Hematopoietic multipotent progenitor cell treated with erythropoietin and hydrocortisone succinate and interleukin-3 and kit ligand, for 4 days (in vitro differentiated cells): ENCODE measurements at places on chromosomes 4 and X.
A peak's percentile ranks its signal among the peaks of the same experiment; 100 is the strongest.

DNA sequence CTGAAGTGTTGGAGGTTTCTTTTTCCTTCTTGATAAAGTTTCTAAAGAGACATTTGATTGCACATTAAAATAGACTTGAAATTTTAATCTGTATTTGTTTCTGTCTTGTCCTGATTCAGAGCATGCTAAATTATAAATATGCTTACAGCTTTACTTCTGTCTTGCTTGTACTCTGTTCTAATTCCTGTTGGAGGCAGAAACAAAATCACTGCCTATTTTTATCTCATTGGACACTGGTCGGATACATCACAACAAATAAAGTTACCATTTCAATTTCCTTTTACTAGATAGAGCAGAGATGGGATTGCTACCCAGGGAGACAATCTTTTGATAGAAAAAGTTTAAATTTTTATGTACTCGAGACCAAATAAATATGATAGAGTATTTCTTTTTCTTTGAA, 6.9 kb downstream of the ANK2 start:
- DNase-seq = no peak

DNA sequence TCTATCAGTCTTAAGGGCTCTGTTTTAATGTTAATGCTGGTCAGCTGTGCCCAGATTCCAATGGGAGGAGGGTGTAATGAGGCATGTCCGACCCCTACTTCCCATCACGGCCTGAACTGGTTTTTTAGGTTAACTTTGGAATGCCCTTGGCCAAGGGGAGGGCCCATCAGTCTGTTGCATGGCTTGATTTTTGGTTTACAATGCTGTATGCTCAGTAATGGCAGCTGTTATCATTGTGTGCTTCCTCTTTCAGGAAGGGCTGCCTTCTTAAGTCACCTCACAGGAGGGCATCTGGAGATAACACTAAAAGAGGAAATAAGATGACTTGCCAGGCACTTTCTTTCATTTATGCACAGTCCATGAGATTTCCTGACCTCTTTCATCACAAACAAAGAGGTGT, 36.3 kb downstream of the ATXN3L start:
- DNase-seq = peak; percentile 86

DNA sequence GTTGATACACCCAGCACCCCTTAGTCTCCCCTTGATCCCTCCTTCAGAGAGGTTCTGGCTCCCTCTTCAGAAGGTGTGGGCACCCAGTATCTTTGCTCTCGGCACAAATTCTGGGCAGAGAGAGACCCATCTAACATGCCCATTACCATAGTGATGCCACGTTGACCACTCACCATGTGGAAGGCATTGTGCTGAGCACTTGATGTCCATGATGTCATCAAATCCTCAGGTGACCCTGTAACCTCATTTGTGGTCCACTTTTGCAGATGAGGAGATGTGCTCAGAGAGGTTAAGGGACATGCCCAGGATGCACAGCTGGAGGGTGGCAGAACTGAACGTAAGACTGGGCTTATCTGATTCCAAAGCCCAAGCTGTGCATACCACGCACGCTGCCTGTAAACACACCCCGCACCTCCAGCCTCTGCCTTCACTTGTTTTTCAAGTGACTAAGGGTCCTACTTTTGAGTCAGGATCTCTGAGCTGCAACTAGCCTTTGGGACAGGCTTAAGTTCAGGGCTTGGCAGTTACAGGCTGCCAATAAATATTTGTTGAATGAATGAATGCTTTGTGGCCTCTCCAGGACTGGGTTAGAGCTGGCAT, 55.2 kb downstream of the HTRA3 start:
- DNase-seq = no peak

DNA sequence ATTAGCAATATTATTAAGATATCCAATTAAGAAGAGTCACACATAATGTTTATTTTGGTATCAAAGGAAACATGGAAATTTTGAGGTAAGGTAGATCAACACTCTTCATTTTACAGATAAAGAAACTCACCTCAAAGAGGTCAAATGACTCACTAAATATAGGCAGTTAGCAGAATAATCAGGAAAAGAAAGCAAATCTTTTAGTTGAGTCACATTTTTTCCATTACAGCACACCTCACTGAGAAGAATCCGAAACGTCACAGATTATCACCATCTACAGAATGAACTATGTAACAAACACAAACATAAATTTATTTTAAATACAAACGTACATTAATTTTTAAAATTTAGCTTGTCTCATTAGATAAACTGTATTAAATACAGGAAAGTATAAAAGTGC, 70.1 kb downstream of the TMEM47 start:
- no peak for DNase-seq

GRCh38 chr4:5798946-5799345, 87.9 kb downstream of the EVC start:
- DNase-seq = no peak

GRCh38 chr4:176320976-176321361, 1.2 kb downstream of the SPCS3 start:
- peak; percentile 22 for DNase-seq

DNA sequence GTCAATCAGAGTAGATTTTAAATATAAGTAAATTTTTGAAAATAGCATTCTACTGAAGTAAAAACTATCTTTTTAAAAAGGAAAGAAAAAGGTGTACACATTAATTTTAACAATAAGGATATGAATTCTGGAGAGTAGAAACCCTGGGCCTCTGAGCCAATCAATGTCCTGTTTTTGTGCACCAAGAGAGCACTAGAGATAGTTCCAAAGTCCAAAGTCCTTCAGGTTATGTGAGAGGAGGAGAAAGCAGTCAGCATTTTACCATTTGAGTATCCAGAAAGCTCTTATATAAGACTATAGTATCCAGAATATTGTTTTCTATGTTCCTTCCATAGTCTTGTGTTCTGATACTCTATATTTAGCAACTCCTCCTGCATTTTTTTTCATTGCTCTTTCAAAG, 3.3 kb upstream of the TCEAL8 start:
- DNase-seq = no peak

DNA sequence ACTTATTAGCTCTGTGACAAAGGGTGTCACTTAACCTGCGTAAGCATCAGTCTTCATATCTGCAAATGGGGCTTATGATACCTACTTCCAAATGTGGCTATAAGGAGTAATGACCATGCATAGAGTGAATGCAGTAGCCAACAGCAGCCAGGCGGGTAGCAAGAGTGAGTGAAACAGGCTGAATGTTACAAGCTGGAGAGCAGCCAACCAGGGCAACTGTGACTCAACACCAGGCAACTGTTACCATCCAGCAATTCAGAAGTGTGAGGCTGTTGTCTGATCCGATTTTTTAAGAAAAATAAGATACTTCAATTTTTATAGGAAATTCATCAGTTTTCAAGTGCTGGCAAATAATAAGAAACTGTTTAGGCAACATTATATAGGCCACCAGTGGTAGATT, 270.2 kb upstream of the TAPT1 start:
- no peak for DNase-seq

GRCh38 chr4:81504112-81505003, 32.7 kb upstream of the RASGEF1B start:
- peak; percentile 55 for DNase-seq

DNA sequence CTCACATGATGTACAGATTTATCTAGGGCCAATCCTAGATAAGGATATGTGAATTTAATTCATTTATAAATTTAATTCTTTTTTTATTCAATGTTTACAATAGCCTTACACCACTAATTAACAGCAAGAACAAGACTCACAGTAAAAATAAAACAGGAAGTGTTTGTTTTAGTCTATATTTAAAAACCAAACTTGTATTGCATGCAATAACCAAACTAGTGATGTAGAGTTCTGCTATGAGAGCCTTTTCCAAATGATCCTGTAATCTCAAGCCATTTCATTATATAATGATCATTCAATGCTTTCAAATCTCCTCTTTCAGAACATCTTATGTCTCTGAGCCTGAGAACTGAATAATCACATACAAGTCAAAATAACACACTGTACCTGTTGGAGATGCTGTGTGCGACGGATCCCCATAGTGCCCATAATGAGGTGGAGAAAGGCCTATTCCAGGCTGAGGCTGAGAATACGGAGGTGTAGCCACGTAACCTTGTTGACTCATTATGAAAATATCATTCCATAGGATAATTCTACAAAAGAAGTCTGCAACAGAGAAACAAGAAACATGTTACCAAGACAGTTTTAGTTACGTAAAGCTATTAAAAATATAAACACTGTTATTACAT, 2.6 kb downstream of the SEC24D start:
- DNase-seq = no peak

DNA sequence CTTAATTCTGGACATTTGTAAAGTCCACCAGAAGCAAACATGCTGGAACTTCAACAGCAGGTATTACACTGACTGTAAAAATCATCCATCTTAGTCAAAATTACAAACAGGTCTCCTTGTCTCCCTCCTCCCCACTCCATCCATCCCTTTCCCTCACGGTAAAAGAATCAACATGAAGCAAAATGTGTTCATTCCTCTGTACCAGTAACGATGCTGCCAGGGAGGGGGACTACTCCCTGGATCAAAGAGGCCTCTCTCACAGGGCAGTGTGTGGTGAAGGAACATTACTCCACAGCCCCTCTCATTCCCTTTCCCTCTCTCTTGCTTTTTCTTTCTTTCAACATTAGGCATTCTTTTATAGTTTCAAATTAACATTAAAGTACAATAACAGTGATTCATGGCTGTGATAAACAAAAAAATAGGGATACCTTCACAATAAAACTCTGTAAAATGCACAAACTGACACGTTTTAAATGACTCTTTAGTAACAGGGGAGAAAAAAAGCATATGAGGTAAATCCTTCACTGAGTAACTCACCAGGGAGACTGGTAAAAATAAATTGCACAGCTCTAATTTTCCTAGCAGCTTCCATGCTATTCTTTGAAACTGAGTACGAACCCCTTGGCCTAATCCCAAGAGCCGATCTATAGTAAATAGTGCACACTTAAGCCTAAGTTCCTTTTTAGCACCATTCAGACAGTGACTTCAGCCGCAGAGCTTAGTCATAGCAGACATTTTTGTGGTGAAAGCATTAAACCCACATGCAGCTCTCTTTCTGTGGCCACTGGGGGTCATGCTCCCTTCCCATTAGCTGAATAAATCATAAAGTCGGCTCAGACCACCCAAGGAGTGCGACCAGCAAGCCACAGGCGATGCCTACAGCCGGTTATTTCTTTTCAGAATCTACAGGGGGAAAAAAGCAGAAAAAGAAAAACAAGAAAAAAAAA, 215.6 kb upstream of the GYPA start:
- peak; percentile 71 for DNase-seq

DNA sequence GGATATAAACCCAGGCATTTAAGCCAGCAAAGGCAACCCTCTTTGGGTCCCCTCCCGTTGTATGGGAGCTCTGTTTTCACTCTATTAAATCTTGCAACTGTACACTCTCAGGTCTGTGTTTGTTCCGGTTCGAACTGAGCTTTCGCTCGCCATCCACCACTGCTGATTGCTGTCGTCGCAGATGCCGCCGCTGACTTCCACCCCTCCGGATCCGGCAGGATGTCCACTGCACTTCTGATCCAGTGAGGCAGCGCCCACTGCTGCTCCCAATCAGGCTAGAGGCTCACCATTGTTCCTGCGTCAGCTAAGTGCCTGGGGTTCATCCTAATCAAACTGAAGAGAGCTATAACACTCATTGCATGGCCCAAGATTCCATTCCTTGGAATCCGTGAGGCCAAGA, 49.2 kb downstream of the ENOPH1 start:
- no peak for DNase-seq

GRCh38 chrX:108090491-108091263, 665 bp downstream of the PSMD10 start:
- DNase-seq = peak; percentile 7

- DNase-seq = peak; percentile 78
Observed at GRCh38 chr4:53228036-53228435, 137.8 kb downstream of the SCFD2 start.

- DNase-seq = no peak
Observed at GRCh38 chr4:133524369-133524768, 375.3 kb downstream of the PCDH10 start.

DNA sequence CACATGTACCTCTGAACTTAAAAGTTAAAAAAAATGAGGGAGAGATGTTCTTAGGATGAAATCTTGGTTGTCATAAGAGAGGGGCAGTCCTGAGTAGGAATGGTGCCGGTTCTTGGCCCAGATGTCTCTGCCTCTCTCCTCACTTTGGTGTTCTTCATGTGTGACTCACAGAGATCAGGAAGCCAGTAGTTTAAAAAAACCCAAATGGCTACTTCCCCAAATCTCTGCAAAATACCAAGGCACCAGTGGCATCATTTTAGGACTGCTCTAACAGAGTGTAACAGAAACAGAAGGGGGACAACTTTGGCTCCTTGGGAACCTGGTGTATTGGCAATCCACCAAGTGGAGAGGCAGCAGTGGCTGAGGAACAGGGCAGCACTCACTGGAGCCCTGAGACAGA, 116.8 kb downstream of the SCD5 start:
- DNase-seq = peak; percentile 16
